ENCODE measurements at places on chromosomes 2 and 18.
A peak's percentile ranks its signal among the peaks of the same experiment; 100 is the strongest.

GRCh38 chr2:179022685-179023084, 27.3 kb downstream of the CCDC141 start:
- DNase-seq = no peak

DNA sequence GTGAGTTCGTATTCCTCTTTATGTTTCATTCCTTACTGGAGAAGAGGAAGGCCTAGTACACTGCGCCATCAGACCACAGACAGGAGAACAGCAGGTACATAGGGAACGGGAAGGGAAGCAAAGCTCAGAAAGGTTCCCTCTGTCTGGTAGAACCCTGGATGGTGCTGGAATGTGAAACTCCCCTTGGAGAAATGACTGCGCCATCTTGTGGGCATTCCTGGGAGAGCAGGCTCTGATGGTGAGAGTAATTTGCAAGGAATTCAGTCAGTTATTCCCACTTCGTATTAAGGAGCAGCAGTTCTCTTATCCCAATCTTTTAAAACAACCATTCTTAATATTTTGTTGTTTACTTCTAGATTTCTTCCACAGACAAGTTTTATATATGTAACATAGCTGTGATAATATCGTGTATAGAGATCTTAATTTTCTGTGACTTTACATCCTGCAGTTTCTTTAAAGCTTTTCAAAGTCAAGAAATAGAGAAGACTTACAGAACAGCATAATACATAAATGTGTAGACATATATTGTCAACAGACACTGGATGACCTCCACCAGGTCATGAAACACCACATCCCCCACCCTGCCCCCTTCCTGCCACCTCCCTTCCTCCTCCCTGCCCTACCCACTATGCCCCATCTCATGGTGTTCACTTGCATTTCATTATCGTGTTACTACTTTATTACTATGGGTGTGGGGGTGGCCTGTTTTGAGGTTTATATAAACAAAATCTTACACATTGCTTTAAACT, 83.9 kb downstream of the ARHGEF4 start:
- peak; percentile 14 for DNase-seq

- DNase-seq = no peak
Measured at GRCh38 chr2:44708661-44709000, 232.9 kb upstream of the SIX3 start.

- DNase-seq = no peak
Measured at GRCh38 chr2:85001595-85001994, 30.6 kb downstream of the KCMF1 start.

DNA sequence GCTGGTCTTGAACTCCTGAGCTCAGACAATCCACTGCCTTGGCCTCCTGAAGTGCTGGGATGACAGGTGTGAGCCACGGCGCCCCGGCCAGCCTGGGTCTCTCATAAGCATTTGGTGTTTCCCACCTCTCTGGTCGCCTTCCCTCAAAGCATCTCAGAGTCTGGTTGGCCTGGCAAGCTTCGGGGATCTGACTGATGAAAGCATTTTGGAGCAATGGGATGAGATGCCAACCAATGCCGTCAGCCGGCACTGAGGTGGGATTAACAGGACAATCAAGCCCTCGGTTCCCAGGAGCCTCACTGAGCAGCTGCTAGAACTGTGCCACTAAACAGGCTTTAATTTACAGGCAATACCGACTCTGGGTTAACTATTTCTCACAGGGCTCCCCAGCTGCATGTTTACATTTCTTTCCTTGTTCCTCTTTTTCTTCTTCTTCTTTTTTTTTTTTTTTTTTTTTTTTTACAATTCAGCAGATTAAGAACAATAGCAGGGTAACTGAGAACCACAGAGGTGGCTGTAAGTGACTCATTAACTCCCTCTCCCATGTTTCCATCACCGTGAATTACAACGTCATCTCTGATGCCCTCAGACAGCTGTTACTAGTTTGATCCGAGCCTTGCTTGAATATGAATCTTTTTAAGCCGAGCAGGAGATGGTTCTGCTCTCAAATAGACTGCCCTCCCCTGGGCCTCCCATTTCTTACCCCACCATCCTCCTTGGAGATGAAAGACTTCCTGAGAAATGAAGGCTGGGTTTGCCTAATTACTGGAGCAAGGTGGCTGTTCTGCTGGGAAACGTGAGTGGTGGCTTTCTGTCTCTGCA, 37.9 kb downstream of the ODC1 start:
- DNase-seq = no peak

GRCh38 chr2:20585359-20585709, 65.6 kb downstream of the HS1BP3 start:
- no peak for DNase-seq

GRCh38 chr2:1937480-1937879, 193.2 kb upstream of the PXDN start:
- no peak for DNase-seq

- no peak for DNase-seq
Measured at GRCh38 chr18:55489034-55489986, 98.7 kb downstream of the TCF4 start.

DNA sequence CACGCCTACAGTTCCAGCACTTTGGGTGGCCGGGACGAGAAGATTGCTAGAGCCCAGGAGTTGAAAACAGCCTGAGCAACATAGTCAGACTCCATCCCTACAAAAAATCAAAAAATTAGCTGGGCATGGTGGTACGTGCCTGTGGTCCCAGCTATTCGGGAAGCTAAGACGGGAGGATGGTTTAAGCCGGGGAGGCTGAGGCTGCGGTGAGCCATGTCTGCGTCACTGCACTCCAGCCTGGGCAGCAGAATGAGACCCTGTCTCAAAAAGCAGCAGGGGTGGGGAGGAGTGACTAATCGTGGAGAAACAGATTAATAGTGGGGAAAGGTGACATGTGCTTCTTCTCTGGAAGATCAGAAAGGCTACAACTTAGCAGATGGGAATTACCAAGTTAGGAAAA, 58.1 kb upstream of the GPC1 start:
- DNase-seq = no peak

DNA sequence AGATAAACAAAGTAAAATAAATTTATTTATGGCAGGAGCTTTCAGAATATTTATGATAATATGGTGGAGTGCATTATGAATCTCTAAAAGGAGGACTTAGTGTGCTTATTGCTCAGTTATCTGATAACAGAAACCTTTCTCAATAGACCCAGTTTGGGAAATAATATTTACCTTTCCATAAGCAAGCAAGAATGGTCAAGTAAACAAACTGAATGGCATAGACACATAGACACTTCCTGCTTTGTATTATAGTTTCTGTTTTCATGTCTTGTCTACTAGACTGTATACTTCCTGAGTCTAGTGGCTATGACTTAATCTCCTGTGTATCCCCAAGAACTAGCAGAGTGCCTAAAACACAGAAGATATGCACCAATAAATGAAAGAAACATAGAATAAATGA, 87.8 kb downstream of the UPP2 start:
- no peak for DNase-seq

DNA sequence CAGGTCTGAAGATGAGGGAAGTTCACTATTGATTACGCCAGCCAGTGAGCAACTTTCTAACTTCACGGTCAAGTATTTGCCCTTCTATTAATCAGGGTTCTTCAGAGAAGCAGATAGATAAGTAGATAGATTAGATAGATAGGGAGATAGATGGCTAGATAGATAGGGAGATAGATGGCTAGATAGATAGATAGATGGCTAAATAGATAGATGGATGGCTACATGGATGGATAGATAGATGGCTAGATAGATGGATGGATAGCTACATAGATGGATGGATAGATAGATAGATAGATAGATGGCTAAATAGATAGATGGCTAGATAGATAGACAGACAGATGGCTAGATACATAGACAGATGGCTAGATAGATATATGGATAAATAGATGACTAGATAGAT, 4.8 kb upstream of the INPP5D start:
- DNase-seq = no peak

DNA sequence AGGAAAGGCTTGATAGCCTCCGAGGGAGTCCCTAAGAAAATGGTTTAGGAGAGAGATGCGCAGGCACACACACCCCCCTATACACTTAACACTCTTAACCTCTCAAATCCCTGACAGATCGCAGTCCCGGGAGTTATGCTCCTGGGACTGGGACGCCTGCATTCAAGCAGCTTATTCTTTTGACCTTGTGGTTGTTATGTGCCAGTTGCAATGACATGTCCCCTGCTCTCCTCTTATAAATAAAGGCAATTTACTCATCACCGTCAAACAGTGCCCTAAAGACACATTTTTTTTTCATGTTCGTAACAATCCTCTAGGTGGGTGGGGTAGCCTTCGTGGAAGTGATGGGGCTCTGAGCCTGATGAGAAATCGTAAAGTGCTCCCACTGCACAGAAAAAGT, 162.2 kb downstream of the LRRC30 start:
- no peak for DNase-seq

DNA sequence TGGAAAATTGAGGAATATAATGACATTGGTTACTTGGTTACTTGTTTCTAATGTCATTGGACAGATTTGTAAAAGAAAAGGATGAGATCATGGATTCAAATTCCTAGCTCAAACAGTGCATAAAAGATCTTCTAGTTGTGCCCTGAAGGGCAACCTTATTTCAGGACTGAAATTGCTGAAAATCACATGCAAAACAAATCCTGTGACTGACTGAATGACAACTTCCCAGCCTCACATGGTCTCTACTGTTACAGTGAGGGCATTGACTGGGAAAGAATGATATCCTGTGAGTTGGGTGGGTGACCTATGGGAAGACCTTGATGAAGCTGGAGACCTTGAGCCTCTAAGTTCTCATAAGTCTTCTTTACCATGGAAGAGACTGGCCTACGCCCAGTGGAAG, 90.4 kb upstream of the HAAO start:
- no peak for DNase-seq

DNA sequence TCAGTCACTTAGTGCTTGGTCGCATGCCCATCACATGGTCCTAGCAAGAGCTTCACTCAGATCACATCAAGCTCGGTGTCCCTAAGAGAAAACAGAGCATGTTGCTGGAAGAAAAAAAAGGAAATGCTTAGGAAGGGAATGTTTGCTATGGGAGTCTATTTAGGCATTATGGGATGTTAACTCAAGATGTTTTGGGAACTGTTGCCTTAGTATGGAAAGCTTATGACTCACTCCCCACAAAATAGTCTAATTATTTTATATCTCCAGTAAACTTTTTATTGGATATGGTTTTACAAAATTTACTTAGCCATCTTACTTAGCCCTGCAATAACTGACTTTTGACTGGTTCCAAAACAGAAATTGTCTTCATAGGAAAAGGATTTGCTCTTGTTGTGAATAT, 439.5 kb upstream of the ZEB2 start:
- DNase-seq = no peak

DNA sequence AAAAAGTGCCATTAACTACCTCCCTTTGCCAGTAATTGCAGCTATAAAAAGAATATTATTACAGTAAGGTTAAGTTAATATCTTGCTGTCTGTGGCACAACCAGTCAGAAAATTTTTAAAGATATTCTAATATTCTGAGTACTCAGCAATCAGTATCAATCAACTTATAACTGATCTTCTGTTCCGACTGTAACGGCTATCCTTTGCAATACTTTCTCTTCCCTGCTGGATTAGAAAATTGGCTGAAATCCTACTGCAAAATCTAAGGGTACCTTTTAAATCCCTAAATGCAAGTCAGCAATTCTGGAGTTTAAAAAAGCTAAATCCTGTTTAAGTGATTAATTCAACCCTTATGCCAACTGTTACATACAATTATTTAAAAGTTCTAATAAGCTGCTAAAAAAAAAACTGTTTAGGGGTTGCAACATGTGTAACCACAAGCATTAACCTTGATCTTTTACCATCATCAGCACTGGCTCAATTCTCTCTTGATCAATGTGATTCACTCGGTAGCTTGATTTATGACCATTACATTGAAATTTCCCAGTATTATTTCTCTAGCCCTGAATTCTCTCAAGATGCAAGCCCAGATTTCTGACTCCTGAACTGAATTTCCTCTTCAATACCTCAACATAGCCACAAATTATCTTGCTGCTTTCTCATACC, 20.5 kb downstream of the GAREM1 start:
- no peak for DNase-seq

- DNase-seq = no peak
Measured at GRCh38 chr2:157853820-157854219, 22.3 kb downstream of the ACVR1 start.

All from CD4-positive, alpha-beta T cell treated with Interferon alpha-2 for 1 hour (primary cell).